ENCODE measurements at places on chromosomes 16 and 17. TPM values are rescaled to one million over a fixed set of nuclear protein-coding genes. Genes with fewer than 3 reads are reported as not detected.
A peak's percentile ranks its signal among the peaks of the same experiment; 100 is the strongest.

- peak; percentile 14 for DNase-seq
- H3K4me1 ChIP-seq = peaks cover 25% of the 10 kb centered on the region
- H3K4me3 ChIP-seq = peak overlapping the region; percentile 78
- peak overlapping the region; percentile 87 for H3K27ac ChIP-seq
Observed at GRCh38 chr16:50741225-50741780, 583 bp upstream of the CYLD start.

Gene SLC16A6
- total RNA-seq = 0.19 TPM

Gene ZFP90
- 32.1 TPM for total RNA-seq

DNA sequence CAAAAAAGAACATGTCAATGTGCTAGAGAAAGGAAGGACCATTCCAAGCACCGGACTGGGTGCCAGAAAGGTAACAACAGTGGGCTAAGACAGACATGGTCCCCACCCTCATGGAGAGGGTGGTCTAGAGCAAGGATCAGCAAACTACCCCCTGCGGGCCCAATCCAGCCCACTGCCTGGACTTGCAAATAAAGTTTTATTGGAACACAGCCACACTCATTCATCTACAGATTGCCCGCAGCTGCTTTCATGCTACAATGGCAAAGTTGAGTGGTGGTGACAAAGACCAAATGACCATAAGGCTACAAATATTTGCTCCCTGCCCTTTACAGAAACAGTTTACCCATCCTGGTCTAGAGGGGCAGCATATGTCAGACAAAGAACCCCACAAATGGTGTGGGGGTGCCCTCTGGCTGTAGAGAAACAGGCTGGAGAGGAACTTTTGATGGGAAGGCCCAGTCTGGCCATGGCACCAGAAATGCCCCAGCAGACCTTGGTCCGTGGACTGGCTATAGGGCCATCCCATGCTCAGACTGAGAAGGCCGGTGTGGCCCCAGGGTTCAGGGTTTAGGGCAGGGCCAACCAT is 15.2 kb downstream of the CDH5 start:
- no peak overlapping the region for H3K4me3 ChIP-seq
- H3K36me3 ChIP-seq = no peaks in the 10 kb centered on the region
- DNase-seq = no peak
- peaks cover 22% of the 10 kb centered on the region for H3K27me3 ChIP-seq

GRCh38 chr17:79420318-79421243 is 190.3 kb downstream of the RBFOX3 start:
- H3K36me3 ChIP-seq = no peaks in the 10 kb centered on the region
- H3K27me3 ChIP-seq = peaks cover 97% of the 10 kb centered on the region
- no peak overlapping the region for H3K27ac ChIP-seq

Gene WNT3
- total RNA-seq = 6.1 TPM

DNA sequence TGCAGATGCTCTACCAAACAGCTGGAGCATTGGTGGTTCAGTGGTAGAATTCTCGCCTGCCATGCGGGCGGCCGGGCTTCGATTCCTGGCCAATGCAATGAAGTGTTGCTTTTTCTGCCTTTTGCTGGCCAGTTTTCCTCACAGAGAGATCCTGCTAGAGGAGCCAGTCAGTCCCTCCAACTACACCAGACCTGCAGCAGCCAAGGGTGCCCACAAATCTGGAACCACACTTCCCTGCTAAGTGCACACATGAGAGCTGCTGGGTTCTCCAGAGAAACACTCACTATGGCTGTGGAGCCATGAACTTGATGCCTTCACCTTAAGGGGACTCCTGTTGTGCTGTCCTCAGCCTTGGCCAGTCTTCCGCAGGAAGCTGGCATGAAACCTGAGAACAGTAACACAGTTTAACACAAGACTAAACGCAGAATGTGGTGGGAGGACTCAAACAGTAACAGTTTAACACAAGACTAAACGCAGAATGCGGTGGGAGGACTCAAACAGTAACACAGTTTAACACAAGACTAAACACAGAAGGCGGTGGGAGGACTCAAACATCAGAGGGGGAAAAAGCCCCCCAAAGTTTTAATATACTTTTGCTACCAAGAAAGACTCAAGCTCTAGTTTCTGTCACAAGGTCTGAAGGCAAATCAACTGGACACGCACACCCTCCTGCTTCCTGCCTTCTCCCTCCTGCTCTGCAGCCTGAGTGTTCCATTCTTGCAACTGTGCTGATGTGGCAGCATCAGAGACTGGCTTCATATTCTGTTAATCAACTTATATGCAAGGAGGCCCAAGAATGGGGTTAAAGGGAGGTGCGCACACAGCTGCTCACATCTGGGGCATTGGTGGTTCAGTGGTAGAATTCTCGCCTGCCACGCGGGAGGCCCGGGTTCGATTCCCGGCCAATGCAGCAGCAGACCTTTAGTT is 12.0 kb downstream of the VAC14 start:
- no peak for DNase-seq
- no peak overlapping the region for H3K27ac ChIP-seq
- no peaks in the 10 kb centered on the region for H3K27me3 ChIP-seq
- H3K36me3 ChIP-seq = peaks cover 7% of the 10 kb centered on the region
- no peak overlapping the region for H3K4me3 ChIP-seq

Gene KRTAP9-2
- total RNA-seq = not detected

DNA sequence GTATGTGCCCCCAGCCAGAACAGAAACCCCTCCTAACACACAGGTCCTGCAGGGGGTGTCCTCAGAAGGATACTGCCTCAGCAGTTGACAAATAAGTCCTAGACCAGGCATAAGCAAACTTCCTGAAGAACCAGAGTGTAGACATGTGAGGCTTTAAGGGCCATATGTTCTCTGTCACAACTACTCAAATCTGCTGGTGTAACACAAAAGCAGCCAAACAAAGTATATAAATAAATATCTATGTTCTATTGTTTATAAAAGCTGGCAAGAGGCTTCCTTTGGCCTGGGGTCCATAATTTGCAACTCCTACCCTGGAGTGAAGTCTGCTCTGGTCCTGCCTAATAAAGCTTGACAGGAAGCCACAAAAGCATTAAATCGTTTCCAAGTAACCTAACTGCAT is 9.9 kb downstream of the FAM83G start:
- no peaks in the 10 kb centered on the region for H3K27me3 ChIP-seq
- no peak for DNase-seq
- no peak overlapping the region for H3K4me3 ChIP-seq
- H3K27ac ChIP-seq = no peak overlapping the region
- H3K4me1 ChIP-seq = peaks cover 6% of the 10 kb centered on the region
- peaks cover 8% of the 10 kb centered on the region for H3K36me3 ChIP-seq

- H3K27ac ChIP-seq = no peak overlapping the region
- no peak for DNase-seq
- no peaks in the 10 kb centered on the region for H3K4me1 ChIP-seq
- no peak overlapping the region for H3K4me3 ChIP-seq
- H3K36me3 ChIP-seq = no peaks in the 10 kb centered on the region
Observed at GRCh38 chr17:58702045-58702476, 9.7 kb downstream of the RAD51C start.

Gene HNF1B
- 130 TPM for total RNA-seq

- no peak for DNase-seq
- H3K27ac ChIP-seq = no peak overlapping the region
- no peaks in the 10 kb centered on the region for H3K36me3 ChIP-seq
- H3K4me3 ChIP-seq = no peak overlapping the region
- no peaks in the 10 kb centered on the region for H3K27me3 ChIP-seq
- no peaks in the 10 kb centered on the region for H3K4me1 ChIP-seq
Observed at GRCh38 chr17:15236281-15237105, 28.6 kb downstream of the PMP22 start.

Gene MYH11
- total RNA-seq = 0.05 TPM

GRCh38 chr17:80913928-80914821 is 77.5 kb upstream of the CHMP6 start:
- no peaks in the 10 kb centered on the region for H3K4me1 ChIP-seq
- no peak overlapping the region for H3K27ac ChIP-seq
- no peak for DNase-seq
- no peaks in the 10 kb centered on the region for H3K27me3 ChIP-seq
- H3K4me3 ChIP-seq = no peak overlapping the region
- peaks cover 22% of the 10 kb centered on the region for H3K36me3 ChIP-seq

Gene SERPINF2
- total RNA-seq = 0.76 TPM

DNA sequence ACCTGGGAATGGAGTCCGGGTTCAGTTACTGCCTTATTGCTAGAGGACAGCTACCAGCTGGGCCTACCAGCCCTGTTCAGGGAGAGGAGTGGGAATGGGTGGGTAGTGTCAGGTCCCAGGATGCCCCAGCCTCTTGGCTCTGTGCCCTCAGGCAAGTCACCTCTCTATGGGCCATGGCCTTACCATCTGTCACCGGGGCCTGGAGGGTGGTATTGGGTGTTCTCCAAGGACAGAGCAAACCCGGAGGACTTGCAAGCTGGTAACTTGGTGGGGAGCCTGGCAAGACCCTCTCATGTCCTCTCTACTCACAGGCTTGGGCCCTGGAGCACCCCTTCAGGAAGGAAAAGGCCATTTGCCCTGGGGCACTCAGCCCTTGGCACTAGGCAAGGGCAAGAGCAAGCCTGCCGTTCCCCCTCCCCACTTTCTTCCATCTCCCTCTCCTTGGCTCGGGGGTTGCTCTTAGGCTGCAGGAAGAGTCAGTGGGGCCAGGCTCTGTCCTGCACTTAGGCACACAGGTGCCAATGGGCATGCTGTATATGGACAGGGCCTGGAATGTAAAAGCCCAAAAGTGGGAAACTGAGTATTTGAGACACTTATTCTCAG is 170.0 kb upstream of the ZNF267 start:
- H3K27me3 ChIP-seq = no peaks in the 10 kb centered on the region
- H3K36me3 ChIP-seq = peaks cover 41% of the 10 kb centered on the region

Gene KRT16
- 4.2 TPM for total RNA-seq

Gene SHISA9
- not detected for total RNA-seq

Gene TBC1D3C
- total RNA-seq = not detected

- H3K4me3 ChIP-seq = no peak overlapping the region
- DNase-seq = no peak
- no peaks in the 10 kb centered on the region for H3K4me1 ChIP-seq
Observed at GRCh38 chr16:86410081-86410480, 100.2 kb upstream of the FOXF1 start.

DNA sequence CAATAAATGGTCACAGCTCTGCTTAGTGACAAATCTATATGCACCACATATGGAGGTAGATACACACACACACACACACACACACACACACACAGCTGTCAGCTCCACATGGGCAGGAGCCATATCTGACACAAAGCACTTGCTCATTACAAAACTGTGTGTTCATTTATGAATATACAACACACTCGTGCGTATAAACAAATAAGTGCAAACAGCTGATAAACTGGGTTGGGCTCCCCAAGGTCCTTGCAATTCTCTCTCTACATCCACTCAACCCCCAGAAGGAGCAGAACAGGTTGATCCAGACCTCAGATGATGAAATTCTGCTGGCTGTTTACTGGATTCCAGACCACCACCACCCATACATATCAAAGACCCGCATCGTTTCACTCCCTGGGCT is 140.7 kb downstream of the XYLT1 start:
- H3K27ac ChIP-seq = no peak overlapping the region
- no peaks in the 10 kb centered on the region for H3K27me3 ChIP-seq
- no peak overlapping the region for H3K4me3 ChIP-seq
- DNase-seq = no peak
- H3K36me3 ChIP-seq = peaks cover 5% of the 10 kb centered on the region

DNA sequence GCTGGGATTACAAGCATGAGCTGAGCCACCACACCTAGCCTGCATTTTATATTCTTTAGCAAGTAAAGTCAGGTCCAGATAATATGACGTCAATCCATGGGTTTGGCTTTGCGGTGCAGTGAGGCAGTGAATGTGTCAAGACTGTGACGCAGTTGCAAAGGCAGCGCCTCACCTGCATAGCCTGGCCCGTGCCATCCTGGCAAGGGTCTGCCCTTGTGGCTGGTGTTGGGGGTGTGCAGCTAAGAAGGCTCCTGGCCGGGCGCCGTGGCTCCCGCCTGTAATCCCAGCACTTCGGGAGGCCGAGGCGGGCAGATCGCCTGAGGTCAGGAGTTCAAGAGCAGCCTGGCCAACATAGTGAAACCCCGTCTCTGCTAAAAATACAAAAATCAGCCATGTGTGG is 7.0 kb downstream of the PDF start:
- no peak for DNase-seq
- H3K27ac ChIP-seq = no peak overlapping the region
- no peak overlapping the region for H3K4me3 ChIP-seq
- peaks cover 26% of the 10 kb centered on the region for H3K4me1 ChIP-seq
- no peaks in the 10 kb centered on the region for H3K27me3 ChIP-seq

- no peak for DNase-seq
- no peaks in the 10 kb centered on the region for H3K4me1 ChIP-seq
- peaks cover 18% of the 10 kb centered on the region for H3K27me3 ChIP-seq
Observed at GRCh38 chr16:83888672-83889044, 10.3 kb upstream of the MLYCD start.
